ENCODE measurements at places on chromosomes 7 and 10.

DNA sequence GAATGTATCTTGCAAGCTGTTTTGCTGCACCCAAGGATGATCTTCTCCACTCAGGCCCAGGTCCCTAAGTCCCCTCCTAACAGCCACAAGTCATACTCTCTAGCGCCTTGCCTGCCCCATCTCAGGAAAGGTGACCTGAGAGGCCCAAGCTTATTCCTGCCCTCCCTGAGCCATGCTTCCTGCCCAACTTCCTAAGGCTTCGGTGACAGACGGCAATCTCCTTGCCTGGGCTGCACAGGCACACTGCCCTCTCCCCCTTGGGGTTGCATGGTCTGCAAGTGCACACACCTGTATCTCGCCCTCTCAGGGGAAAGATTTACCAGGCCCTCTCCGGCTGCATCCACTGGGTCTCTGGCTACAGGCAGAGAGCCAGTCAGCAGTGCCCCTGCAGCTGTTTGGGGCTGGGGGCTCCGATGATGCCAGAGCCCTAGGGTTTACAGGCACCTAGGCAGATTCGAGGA is 771 bp upstream of the ADIRF start:
- H3K36me3 ChIP-seq: no peaks in the 10 kb centered on the region
- H3K27ac ChIP-seq: no peak overlapping the region
- no peak for DNase-seq
- H3K4me1 ChIP-seq: peaks cover 50% of the 10 kb centered on the region
- H3K4me3 ChIP-seq: no peak overlapping the region
- peaks cover 26% of the 10 kb centered on the region for H3K27me3 ChIP-seq

- H3K4me3 ChIP-seq: no peak overlapping the region
- H3K27ac ChIP-seq: no peak overlapping the region
- DNase-seq: no peak
- H3K36me3 ChIP-seq: no peaks in the 10 kb centered on the region
- H3K27me3 ChIP-seq: no peaks in the 10 kb centered on the region
Measured at GRCh38 chr10:19812976-19813375, 3.3 kb upstream of the PLXDC2 start.

DNA sequence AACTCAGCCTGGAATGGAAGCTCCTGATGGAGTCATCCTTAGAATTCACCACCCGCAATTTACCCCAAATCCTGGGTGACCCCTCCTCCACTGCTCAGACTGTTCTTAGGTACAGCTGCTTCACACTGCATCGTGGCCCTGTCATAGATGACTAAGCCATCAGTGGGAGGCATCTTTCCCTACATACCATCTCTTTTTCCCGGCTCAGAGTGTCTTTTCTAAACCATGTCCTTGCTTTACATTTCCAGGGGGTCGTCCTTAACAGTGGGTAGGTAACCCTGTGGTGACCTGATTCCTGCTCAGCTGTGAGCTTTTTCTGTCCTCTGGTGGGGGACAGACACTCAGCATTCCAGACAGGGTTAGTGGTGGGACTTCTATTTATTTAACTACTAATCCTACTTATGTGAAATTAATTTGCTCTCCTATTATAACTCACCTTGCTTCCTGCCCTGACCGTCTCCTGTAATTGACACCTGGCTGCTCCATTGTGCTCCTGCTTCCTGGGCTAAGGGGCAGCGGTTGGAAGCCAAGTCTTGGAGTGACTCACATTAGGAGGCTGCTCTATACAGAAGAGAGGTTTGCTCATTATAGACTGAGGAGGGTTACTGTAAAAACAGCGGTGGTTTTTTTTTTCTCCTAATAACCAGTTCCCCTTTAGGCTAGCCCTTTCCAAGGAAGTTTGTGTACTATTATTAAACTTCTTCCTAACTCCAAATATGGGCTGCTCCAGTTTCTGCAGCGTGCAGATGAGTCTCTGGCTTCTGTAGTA is 40.6 kb downstream of the PYROXD2 start:
- H3K4me1 ChIP-seq: no peaks in the 10 kb centered on the region
- no peak overlapping the region for H3K4me3 ChIP-seq
- H3K27ac ChIP-seq: no peak overlapping the region

DNA sequence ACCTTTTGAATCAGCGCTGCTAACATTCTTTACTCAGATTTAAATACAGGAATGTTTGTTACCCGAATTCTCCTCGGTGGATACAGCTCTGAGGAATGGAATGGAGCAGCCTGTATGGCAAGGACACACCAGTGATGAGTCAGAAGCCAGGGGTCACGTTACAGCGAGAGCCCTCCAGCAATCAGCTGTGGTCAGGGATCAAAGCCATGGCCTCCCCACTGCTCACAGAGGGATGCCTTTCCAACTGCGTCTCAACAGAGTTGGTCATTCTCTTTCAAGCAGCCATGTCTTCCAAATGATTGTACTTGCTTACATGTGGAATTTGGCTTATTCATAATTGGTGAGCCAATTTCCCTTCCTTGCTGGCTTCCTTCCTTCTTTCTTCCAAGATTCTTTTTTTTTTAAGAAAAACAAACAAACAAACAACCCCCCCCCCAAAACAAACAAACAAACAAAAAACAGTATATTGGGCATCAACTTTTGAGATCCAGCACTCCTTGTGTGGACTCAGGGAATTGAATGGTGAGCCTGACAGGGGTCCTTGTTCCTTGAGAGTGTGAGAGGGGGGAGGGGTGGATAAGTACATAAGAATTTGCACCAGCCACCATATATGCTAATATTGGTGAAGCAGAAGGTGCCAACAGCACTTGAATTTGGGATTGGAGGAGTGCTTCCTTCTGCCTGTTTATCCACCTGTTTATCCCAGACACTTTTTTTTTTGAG is 100.2 kb downstream of the ATXN7L1 start:
- H3K4me1 ChIP-seq: no peaks in the 10 kb centered on the region
- H3K4me3 ChIP-seq: no peak overlapping the region
- no peak for DNase-seq
- no peaks in the 10 kb centered on the region for H3K27me3 ChIP-seq

GRCh38 chr7:103687951-103688350 is 241.9 kb upstream of the SLC26A5 start:
- H3K4me1 ChIP-seq: no peaks in the 10 kb centered on the region
- no peak overlapping the region for H3K27ac ChIP-seq
- H3K36me3 ChIP-seq: no peaks in the 10 kb centered on the region
- no peak overlapping the region for H3K4me3 ChIP-seq

GRCh38 chr10:4181081-4181480 is 396.1 kb upstream of the KLF6 start:
- no peaks in the 10 kb centered on the region for H3K27me3 ChIP-seq
- DNase-seq: no peak
- H3K4me1 ChIP-seq: no peaks in the 10 kb centered on the region
- H3K27ac ChIP-seq: no peak overlapping the region

GRCh38 chr7:89283302-89283701 is 487.8 kb upstream of the TEX47 start:
- no peaks in the 10 kb centered on the region for H3K27me3 ChIP-seq
- H3K36me3 ChIP-seq: no peaks in the 10 kb centered on the region
- H3K4me1 ChIP-seq: no peaks in the 10 kb centered on the region
- DNase-seq: no peak
- no peak overlapping the region for H3K4me3 ChIP-seq
- no peak overlapping the region for H3K27ac ChIP-seq

DNA sequence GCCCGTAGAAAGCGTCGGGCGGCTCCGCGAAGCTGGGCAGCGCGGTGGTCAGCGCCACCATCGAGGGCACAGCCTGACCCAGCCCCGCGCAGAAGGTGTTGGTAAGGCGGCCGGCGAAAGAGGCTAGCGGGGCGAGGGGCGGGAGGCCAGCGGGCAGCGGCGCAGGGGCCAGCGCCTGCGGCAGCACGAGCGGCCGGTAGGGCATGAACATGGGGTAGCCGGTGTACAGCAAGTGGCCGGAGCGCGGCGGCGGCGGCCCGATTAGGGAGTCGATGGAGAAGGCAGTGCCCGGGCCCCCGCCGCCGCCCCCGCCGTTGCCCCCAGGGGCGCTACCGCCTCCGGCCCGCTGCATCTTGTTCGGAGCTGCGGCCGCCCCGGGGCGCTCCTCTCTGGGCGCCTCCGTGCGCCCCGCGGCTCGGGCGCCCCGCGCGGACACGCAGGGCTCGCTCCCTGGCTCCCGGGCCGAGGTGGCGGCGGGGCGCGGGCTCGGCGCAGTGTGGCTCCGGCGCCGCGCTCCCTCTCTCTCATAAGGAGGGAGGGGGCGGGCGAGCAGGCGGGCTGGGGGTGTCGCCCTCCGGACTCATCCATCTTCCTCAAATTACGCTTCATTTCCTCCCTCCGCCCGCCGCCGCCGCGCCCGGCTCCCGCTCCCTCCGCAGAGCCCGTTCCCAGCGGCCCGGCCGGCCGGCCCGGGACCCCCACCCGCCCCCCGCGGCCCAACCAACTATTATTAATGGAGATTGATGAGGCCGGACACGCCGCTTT is at the start of gene GBX1:
Gene GBX1 (minus strand): TSS at position 498 of the 765 bp plus-strand sequence. CDS start 146 bp downstream, at position 352.
- H3K36me3 ChIP-seq: no peaks in the 10 kb centered on the region
- peaks cover 4% of the 10 kb centered on the region for H3K4me1 ChIP-seq
- no peak within 1 kb of the TSS for H3K27ac ChIP-seq
- no peak within 1 kb of the TSS for H3K4me3 ChIP-seq

DNA sequence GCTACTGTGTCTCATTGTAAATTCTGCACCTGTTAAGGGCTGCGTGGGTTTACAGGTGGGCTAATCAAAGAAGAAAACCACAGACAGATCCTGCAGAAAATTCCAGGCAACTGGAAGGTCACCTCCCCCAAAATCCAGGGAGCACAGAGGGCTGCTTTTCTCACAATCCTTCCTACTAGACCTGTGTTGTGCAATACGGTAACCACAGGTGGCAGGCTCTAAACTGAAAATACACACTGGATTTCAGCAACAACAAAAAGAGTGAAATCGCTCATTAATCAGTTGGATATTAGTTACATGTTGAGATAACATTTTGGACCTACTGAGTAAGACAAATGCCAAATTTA is 83.2 kb downstream of the SLC16A9 start:
- H3K4me3 ChIP-seq: no peak overlapping the region
- H3K36me3 ChIP-seq: no peaks in the 10 kb centered on the region
- no peaks in the 10 kb centered on the region for H3K4me1 ChIP-seq
- no peak for DNase-seq
- no peaks in the 10 kb centered on the region for H3K27me3 ChIP-seq

GRCh38 chr10:33133557-33133956 is 175.5 kb upstream of the ITGB1 start:
- no peaks in the 10 kb centered on the region for H3K36me3 ChIP-seq
- H3K4me3 ChIP-seq: no peak overlapping the region
- H3K27me3 ChIP-seq: no peaks in the 10 kb centered on the region
- H3K27ac ChIP-seq: peak overlapping the region; percentile 65
- no peak for DNase-seq

DNA sequence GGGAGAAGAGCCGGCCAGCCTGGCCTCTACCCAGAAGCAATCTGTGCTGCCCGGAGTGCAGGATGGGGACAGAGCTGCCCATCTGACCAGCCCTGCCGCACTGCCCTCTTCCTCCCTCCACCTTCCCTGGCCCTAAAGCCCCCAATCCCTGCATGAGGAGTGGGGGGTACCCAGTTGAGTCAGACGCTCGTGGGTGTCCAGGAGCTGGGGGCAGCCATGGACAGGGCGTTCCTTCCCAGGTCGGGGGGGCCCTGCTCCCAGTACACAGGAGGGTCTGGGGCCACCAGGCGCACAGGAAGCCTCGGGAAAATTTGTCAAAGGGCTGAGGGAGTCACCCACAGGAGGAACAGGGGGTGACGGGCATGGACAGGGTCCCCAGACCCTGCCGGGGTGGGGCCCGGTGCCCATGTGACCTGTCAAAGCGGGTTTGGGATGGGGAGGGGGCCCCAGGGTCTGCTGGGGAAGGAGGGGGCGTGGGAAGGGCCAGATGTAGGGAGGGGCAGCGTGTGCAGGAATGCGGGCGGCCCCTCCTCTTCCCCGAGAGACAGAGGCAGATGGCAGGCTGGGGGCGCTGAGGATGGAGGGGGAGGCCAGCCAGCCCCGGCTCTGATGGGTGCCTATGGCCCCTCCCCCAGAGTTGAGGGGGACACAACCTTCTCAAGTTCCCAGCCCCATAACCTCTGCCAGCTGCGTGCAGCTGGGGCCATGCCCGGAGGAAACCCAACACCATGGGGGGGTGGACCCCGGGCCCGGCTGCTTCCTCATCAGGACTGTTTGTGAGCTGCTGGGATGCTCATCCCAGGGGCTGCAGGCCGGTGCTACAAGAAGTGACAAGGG is 21.5 kb upstream of the GRIFIN start:
- no peaks in the 10 kb centered on the region for H3K4me1 ChIP-seq
- H3K27ac ChIP-seq: no peak overlapping the region
- H3K4me3 ChIP-seq: no peak overlapping the region

- H3K4me1 ChIP-seq: no peaks in the 10 kb centered on the region
- DNase-seq: no peak
- H3K27me3 ChIP-seq: no peaks in the 10 kb centered on the region
- no peak overlapping the region for H3K27ac ChIP-seq
- H3K36me3 ChIP-seq: no peaks in the 10 kb centered on the region
Measured at GRCh38 chr7:155009570-155010157, 6.7 kb upstream of the PAXIP1 start.

DNA sequence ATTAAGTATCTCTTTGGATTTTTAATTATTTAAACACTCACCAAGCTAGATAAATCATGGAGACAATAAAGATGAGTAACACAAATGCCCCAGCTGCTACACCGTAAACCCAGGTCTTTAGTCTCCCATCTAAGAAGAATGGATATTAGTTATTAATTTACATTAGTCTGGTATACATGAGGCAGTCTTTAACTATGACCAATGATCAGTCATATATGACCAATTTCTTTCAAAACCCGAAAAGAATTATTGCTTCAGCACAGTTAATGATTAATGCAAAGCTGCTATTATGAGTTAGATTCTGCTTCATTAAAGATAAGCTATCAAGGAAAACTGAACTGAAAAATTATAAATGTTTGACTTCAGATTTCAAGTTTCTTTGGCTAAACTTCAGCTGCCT is 402.9 kb downstream of the PHF14 start:
- no peak overlapping the region for H3K4me3 ChIP-seq
- no peak overlapping the region for H3K27ac ChIP-seq
- H3K36me3 ChIP-seq: no peaks in the 10 kb centered on the region
- H3K27me3 ChIP-seq: no peaks in the 10 kb centered on the region
